ENCODE measurements at places on chromosomes 5 and 9.
A peak's percentile ranks its signal among the peaks of the same experiment; 100 is the strongest.

GRCh38 chr5:159187719-159188118 is 21.6 kb downstream of the RNF145 start:
- no peak for DNase-seq

- peak; percentile 73 for DNase-seq
Measured at GRCh38 chr9:36158917-36159316, 10.3 kb upstream of the CCIN start.

GRCh38 chr9:131743501-131743900 is 3.6 kb upstream of the RAPGEF1 start:
- no peak for DNase-seq

DNA sequence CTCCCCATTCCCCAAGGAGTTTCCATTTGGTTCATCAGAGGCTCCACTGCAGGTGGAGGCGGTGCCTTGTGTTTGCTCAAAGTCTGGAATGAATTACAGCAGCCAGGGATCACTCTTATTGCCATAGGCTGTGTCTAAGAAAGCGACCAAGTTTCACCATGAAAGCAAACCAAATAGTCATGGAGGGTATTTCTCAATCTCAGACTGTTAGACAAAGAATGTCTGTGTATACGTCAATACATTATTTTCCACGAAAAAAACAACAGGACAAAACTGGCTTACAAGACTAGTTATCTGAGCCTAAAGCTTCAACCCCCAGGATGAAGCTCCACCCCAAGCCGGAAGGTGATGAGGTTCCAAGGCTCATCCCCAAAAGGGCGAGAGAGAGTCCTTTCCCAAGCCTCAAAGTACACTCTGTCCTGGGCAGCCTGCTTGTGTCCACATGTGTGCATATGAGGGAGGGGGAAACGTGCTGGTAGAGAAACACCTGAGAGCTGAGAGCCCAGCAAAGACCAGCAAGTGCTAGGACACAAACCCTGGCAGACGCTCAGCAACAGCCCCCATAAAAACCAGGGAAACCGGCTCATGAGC is 4.3 kb downstream of the B4GALT1 start:
- DNase-seq: peak; percentile 94

GRCh38 chr9:125748446-125749099 is 1.4 kb downstream of the PBX3 start:
- DNase-seq: no peak

DNA sequence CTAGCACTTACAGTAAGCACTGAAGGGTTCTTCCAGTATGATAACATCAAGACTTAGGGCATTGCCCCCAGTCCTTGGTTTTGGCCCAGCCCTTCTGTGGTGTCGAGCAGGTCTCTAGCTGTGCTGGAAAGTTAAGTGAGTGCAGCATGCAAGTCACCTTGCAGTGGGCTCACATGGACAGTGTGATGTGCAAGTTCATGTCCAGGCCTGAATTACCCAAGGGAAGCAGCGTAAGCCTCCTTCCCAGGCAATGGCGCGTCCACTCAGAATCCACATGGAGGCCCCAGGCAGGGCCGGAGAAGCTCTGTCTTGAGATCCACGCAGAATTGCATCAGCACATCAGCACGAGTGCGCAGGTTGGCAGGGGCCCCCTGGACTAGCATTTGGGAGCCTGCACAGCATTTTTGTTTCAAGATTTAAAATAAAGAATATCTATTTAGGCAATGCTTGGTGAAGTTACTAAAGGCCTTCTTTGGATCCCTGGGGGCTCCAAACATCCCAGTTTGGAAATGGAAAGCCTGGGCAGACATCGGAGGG is 108.4 kb upstream of the ALDH1B1 start:
- DNase-seq: no peak

GRCh38 chr9:114930056-114930812 is at the start of gene TNFSF8:
TNFSF8 (minus strand) TSS chr9:114930591; CDS start chr9:114930303, 288 bp downstream.
- DNase-seq: no peak

DNA sequence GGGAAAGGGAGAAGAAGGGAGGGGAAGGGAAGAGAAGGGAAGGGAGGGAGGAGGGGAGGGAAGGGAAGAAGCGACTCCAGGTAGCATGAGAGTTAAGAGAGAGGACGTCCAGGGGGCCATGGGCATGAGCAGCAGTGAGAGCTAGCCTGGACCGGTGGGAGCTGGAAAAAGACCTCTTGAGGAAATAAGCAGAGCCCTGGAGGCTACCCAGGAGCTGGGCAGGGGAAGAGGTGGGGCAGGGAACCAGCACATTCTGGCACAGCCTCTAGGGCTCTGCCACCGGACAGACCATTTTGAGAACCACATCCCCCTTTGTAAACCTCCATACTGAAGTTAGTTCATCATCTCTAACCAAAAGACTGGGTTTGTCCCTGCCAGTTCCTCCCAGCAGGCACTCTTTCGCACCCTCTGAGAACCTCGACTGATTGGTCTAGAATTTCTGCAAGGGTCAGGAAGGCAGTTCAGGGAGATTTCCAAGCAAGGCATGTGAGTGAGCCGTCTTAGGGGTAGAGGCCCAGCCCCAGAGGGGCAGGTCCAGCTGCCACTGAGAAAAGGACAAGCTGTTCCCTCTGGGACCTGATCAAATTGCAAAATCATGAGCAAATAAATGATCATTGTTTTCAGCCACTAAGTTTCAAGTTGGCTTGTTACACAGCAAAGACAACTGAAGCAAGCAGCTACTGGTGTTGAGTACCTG is 11.6 kb downstream of the NAIF1 start:
- DNase-seq: no peak

DNA sequence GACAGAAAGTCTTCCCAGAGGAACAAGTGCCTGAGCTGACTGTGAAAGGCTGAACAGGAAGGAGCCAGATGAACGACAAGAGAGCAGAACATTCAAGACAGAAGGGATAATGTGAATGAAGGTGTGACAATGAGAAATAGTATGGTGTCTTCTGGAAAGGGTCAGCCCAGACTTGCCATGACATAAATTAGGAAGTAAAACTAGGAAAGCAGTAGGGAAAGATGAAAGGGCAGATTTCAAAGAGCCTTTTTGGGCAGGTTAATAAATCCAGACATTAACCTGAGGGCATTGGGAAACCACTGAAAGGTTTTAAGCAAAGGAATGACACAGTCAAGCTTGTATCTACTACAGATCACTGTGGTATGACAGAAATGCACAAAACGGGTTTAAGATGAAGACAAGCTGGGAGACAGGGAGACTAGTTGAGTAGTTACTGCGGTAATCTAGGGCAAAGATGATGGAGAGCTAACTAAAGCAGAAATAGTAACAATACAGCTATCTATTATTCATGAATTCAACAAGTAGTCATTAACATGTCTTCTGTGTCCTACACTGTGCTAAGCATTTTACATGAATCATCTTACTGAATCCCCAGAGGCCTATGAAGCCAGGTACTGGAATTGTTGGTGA is 580.9 kb upstream of the WWC1 start:
- DNase-seq: peak; percentile 70

- DNase-seq: no peak
Measured at GRCh38 chr9:38244971-38245370, 147.5 kb upstream of the ALDH1B1 start.

DNA sequence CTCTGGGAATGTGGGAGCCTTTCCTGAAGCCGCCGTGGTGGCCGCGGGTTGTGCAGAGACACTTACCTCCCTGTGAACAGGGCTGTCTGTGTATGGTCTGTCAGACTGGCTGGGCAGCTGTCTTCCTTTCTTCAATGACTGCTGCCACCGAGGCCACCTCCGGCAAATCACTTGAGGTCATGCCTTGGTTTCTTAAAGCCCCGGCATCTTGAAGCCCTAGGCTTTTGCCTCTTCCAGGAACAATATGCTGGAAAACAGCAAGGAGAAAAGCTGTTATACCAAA is 79.5 kb upstream of the ZSWIM6 start:
- DNase-seq: no peak

DNA sequence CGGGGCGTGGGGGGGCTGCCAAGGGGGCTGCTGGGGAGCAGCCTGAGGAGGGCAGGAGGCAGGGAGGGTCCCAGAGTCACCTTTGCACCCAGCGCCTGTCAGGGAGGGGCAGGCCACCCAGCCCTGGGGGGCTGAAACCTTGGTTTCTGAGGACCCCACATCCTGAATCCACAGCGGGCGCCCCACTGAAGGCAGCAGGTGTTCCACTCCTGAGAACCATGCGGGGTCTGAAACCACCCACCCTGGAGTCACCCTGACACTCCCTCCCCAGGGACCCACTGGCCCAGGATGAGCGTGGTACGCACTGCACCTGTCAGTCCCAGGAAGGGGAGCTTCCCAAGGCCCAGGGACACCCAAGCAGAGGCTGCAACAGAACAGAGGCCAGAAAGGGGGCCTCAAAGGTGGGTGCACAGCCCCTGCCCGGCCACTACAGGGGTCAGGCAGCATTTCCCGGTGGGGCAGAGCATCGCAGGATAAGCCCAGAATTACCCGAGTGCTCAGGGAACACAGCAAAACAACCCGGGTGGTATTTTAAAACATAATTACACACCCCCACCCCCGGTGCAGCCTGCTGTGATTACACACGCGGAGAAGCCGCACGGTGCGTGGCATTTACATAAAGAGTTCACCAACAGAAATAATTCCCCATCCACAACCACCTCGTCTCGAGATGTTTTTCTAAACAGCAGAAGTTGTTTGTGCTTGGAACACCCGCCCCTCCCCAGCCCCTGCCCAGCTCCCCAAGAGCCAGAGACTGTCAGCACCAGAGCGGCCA is 57.3 kb upstream of the UBAC1 start:
- DNase-seq: no peak

DNA sequence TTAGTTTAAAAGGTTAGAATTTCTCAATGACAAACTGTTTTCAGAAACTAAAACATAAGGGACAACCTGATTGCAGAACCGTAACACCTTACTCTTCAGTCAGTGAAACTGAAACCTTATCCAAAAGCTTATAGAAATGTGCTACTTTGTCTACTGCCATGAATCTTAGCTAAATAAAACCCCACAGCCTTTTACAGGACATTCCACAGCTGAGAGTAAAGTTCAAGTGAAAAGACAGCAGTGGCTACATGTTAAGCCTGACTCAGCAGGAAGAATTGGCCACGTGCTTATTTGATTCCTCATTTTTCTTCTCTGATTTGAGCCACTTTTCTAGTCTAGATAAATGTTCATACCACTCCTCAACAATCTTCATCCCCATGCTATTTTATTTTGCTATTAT is 278.7 kb upstream of the ISL1 start:
- DNase-seq: no peak

GRCh38 chr5:141951332-141951781 is 6.6 kb downstream of the PCDH12 start:
- no peak for DNase-seq

GRCh38 chr5:50873595-50874277 is 207.3 kb downstream of the PARP8 start:
- no peak for DNase-seq

- DNase-seq: no peak
Measured at GRCh38 chr9:134318941-134319305, 7.3 kb upstream of the RXRA start.

- DNase-seq: no peak
Measured at GRCh38 chr5:141735823-141736222, 53.8 kb upstream of the ARAP3 start.

DNA sequence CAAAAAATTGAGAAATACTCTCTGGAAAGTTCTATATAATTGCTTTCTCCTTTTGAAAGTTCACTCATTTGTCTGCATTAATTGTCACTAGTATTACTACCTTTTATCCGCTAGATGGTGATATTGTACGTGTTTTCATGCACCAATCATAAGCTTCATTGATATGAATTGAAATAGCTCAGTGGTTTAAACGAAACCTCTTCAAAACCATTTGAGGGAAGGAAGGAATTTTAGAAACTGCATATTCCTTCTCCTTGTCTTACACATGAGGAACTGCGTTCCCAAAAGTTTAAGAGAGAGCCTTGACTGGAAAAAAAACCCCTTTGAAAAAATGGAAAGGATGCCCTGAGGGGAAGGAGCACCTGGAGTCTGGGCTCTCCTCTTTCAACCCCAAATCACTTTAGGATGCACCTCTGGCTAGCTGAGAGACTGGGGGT is 98.6 kb downstream of the YTHDC2 start:
- peak; percentile 45 for DNase-seq

DNA sequence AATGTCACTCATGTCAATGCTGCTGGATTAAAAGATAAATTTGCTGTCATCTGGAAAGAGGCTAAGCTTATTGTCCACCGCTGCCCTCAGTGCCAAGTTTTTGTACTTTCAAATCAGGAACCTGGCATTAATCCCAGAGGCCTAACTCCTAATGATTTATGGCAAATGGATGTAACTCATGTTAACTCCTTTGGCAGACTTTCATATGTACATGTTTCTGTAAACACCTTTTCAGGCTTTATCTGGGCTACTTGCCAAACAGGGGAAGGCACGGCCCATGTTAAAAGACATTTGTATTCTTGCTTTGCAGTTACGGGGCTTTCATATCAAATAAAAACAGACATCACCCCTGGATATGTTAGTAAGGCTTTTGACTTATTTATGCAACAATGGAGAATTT is 608.0 kb upstream of the ACO1 start:
- no peak for DNase-seq

- no peak for DNase-seq
Measured at GRCh38 chr5:80147119-80147815, 108.6 kb downstream of the SERINC5 start.

- DNase-seq: peak; percentile 18
Measured at GRCh38 chr9:137176302-137177182, 4.7 kb upstream of the TMEM210 start.

GRCh38 chr5:10726913-10727517 is 34.0 kb downstream of the DAP start:
- no peak for DNase-seq

GRCh38 chr9:87604886-87605588 is 107.4 kb downstream of the DAPK1 start:
- no peak for DNase-seq

- peak; percentile 37 for DNase-seq
Measured at GRCh38 chr9:131776473-131776872, 36.6 kb upstream of the RAPGEF1 start.

GRCh38 chr5:35436400-35437057 is 181.1 kb upstream of the SPEF2 start:
- peak; percentile 45 for DNase-seq

DNA sequence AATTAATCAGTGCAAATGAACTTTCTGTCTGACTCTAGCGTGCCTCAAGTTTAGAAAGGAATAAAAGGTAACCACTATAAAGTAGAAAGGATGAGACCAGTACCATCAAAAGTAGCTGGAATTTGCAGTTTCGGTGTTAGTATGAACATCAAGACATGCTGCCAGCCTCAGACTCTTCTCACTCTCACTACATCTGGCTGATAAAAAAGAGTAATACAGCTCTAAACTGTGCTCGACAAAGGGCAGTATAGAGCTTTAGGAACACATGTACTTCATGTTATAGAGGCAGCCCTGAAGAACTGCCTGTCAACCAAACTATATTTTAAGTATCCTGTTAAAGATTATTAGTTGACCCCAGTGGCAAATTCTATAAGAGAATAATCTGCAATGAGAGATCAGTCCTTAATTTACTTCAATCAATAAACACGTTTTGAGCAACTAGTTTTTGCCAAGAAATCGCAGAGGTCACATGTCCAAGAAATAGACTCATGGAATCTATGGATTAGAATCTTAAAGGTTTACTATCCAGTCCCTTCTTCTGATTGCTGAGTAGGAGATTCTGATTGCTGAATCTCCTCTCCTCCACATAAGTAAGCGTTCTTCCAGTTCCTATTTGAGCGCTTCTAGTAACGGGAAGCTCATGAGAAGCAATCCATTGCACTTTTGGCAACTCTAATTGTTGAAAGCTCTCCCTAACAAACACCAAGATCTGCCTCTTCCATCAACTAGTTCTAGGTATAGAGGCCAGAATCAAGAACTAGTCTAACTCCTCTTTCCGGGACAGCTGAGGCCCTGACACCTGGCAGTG is 941 bp downstream of the XPA start:
- no peak for DNase-seq

- DNase-seq: peak; percentile 2
Measured at GRCh38 chr5:25544652-25545249, 900.0 kb upstream of the CDH10 start.
